ENCODE measurements at places on chromosomes 16 and 17.

DNA sequence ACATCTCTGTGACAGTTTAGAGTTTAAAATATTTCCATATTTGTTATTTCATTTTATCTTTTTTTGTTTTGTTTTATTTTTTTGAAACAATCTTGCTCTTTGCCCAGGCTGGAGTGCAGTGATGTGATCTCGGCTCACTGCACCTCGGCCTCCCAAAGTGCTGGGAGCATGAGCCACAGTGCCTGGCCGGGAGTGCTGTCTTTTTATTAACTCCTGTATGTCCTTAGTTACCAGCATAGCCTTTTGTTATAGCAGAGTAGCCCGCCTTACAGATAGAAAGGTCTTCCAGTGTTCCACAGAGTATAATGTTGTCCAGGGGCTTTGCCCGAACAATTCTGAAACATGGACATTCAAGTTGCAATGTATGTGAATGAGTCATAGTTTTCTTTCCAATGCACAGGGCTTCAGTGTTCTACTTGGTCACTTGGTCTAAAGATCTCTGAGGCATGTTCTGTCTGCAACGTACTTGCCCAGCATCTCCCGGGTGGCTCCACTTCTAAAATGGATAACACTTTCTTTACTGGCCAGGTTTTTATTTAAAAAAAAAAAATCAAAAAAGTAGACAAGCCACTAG, 125.6 kb downstream of the KCNJ18 start:
- DNase-seq, result no peak

- DNase-seq, result no peak
Measured at GRCh38 chr16:20364051-20364450, 11.5 kb upstream of the UMOD start.

DNA sequence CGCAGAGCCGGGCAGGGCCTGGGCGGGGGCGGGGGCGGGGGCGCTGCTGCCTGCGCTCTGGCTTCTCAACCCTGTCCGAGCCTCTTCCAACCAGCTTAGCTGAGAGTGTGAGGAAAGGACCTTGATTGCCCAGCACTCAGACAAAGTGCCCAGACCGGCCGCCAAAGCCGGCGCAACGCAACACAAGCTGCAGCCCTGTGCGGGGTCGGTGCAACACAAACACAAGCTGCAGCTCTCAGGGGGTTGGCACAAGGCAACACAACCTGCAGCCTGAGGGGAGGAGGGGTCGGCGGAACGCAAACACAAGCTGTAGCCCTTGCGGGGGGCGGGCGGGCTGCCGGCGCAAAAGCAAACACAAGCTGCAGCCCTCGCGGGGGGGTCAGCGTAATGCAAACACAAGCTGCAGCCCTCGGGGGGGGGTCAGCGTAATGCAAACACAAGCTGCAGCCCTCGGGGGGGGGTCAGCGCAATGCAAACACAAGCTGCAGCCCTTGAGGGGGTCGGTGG, 60.0 kb downstream of the KLHDC4 start:
- no peak for DNase-seq

DNA sequence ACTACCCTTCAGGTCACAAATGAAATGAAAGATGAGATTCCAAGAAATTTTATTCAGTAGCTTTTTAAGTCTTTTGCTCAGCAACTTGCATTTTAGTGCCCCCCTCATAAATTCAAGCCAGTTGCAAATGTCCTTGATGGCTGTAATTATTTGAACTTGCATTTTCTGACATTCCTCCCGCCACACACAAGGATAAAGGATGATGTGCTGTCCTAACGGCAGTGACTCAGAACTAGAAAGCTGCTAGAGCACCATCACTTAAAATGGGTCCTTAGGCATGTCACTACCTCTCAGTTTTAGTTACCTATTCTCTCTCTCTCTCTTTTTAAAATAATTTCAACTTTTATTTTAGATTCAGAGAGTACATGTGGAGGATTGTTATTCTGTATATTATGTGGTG, 306.7 kb downstream of the CNTNAP4 start:
- no peak for DNase-seq

DNA sequence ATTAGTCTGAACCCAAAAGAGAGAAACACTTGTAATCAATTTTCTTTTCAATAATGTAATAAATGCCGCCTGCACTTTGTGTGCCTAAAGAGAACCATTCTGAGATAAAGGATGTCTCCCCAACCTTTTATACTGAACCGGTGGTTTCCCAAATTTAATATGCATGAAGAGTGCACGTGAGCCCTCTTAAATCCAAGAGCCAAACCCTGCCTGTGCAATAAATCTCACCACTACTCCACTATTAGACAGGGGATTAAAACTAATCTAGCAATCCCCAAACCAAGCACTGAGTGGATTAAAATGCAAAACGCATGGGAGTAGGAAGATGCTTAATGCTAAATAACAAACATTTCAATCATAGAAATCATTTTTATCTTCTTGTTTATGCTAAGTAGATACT, 351.0 kb upstream of the PSMD7 start:
- DNase-seq, result no peak

- DNase-seq, result no peak
Measured at GRCh38 chr16:77564791-77565390, 130.1 kb upstream of the ADAMTS18 start.

DNA sequence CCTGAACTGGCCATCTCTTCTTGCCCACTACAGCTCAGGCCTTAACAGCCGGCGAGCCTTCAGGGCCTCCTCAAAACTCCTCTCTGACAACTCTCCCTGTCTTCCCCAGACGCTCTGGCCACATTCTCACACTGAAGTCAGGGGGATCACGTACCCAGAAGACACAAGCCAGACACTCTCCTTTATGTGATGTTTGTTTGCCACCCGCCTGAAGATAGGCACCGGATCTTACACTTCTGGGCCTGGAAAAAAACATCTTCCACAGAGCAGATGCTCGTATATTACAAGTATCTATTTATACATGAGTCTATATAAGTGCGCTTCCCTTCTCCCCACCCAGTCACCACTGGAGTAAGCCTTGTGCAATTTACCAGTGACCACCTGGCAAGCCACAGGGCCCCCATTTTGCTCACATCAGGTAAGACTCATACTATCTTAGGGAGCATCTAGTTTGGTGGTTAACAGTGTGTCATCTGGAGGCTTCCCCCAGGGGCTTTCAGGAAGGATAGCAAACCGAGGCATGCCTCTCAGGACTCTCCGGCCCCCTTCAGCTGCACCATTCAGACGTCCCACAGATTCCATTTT, 349.4 kb downstream of the SOX9 start:
- DNase-seq, result no peak

DNA sequence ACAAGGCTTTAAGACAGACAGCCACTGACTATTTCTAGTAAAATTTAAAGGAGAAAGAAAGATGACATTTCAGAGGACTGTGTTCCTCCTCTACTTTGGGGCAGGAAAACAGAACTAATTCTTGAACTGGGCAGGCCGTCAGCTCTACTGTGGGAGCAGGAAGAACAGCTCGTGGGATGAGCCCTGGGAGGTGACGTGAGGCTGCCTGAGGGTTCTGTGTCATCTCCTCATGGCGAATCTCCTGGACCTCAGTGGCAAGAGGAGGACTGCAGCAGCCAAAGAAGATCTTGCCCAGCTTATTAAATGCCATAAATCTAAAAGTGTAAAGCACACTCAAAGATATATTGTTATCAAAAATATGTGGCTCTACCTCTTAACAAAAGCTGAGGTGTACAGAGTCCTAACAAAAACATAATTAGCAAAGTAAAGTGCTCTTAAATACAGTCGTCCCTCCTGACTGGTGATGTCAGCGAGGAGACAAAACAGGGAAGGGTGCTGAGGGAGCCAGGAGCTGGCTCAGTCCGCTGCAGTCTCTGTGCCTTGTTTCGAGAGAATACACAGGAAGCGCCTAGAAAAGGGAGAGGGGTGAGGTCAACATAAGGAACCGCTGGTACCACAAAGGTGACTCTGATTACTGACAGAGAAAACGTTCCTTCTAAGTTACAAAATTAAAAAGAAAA, 58.0 kb downstream of the CREBBP start:
- DNase-seq, result no peak

- DNase-seq, result no peak
Measured at GRCh38 chr17:35345445-35345925, 27.9 kb downstream of the SLFN11 start.

- no peak for DNase-seq
Measured at GRCh38 chr16:89847940-89848297, 19.6 kb downstream of the SPIRE2 start.

GRCh38 chr17:16342979-16343378, 10.3 kb downstream of the CENPV start:
- DNase-seq, result no peak

DNA sequence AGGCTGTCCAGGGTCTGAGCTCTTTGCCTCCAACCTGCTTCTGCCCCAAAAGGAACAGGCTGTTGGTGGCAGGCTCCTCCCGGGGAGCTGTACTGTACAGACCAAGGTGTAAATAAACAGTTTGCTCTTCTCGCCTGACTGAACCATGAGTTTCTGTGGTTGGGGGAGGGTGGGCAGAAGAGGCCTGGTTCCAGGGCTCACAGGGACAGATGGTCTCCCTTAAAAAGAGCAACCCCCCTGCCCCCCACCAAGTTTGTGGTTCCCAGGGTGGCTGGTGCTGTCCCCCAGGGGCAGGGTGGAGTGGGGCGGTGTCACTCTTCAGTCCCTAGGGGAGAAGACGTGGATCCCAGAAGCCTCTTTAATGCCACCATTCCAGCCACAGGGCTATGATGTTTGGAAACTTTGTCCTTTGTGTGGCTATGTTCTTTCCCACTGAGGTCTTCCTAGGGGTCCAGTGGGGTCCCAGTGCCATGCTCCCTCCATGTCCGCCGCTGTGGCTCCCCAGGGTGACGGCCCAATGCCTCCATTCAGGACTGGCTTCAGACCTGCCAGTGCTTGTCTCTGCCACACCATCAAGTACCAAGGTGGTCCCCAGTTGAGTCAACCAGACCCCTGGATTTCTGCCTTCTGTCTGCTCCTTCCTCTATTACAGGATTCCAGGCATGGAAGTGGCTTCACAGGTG, 146.7 kb downstream of the RAB11FIP4 start:
- no peak for DNase-seq

DNA sequence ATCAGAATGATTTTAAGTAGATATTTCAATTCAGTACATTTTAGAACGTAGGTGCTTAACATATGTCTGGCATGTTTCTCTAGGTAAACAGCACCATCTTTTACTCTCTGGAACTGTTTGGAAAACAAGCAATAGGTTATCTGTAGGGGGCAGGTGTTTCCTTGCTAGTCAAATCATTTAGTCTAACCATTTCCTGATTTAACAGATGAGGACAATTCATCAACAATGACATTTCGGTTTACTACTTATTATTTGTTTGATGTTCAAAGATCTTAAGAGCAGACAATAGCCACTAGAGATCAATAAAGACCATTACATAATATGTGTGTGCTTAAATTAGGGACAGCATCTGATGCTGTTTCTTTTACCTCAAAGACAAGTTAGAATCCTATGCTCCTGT, 173.1 kb downstream of the CEP112 start:
- no peak for DNase-seq

- DNase-seq, result no peak
Measured at GRCh38 chr17:64499805-64500486, 3.1 kb upstream of the POLG2 start.

- no peak for DNase-seq
Measured at GRCh38 chr16:60203525-60204124, 1469.5 kb upstream of the GOT2 start.

- no peak for DNase-seq
Measured at GRCh38 chr17:13425390-13425789, 176.3 kb downstream of the HS3ST3A1 start.

DNA sequence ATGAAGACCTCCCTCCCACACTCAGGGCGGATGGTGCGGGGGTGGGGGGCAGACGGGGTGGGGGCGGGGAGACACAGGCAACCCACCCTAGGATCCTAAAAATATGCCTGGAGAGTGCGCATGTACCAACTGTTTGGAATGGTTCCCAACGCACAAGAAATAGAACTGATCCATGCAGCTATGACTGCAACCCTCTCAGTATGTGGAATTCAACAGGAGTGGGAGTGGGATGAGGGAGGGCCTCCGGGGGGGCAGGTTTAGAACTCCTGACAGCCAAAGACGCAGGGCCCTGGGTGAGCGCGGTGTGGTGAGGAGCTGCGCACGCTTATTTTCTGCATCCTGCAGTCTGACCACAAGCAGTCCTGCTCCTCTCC, 1.1 kb upstream of the P2RX5 start:
- DNase-seq, result no peak

GRCh38 chr16:56632156-56632847, at the start of gene MT1M:
Gene MT1M, plus strand, starts transcription at chr16:56632659. Its CDS starts 73 bp downstream, at chr16:56632732.
- no peak for DNase-seq

GRCh38 chr16:1990351-1991134, 773 bp downstream of the SYNGR3 start:
- DNase-seq, result no peak

DNA sequence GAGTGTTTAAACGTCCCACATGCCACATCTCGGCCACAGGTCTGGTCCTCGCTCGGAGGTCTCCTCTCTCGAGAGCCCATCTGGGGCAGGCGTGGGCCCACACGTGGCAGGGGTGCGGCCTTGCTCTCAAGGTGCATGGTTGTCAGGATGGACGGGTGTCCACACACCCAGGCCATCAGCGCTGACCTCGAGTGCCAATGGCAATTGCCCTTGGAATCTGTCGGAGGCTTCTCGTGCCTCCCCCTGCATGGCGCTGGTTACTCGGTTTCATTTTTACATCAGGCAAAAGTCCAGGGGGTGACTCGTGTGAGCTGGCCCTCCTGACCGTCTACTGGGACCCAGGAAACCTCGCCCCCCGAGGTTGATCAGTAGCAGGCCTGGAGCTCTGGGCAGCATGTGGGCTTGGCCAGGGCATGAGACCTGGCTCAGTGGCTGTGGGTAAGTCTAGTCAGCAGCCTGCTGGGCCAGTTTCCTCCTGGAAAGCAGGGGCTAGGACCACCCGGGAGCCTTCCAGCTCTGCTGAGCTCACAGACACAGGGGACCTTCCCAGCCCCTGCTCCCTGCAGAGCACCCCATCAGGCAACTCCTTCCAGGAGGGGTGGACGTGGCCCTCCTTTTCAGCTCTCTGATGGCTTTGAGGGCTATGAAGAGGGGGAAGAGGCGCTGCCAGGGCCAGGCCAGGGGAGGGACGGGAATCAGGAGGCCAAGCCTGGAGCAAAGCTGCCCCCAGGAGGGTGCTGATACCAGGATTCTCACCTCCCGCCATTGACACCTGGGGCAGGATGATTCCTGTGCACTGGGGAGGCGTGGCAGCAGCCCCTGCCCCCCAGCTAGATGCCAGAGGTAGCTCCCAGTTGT, 3.7 kb upstream of the ZNF469 start:
- no peak for DNase-seq

- DNase-seq, result no peak
Measured at GRCh38 chr17:35588196-35588920, 1.2 kb downstream of the AP2B1 start.
